Upper lobe of right lung (tissue), 1 donor: ENCODE measurements at places on chromosomes 5 and 9.

DNA sequence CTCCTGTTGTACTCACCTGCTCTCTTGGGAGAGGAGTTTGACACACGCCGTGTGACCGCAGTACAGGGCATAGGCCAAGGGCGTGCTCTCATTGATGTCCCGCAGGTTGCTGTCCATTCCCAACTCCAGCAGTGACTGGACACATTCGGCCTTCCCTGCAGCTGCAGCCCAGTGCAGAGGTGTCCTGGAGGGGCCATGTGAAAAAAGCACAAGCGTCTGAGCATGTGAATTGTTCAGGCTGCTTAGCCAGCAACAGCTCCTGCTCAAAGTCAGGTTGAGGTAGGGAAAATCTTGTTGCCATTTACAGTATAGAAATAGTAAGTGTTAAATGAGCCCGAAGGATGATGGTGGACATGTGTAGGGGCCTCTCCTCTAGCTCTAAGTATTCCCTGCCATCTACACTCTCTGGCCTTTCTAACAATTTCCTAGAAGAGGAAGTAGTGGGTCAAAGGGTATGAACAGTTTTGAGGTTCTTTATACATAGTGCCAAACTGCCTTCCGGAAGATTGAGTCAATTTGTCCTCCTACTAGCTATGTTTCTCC lies 116.5 kb downstream of the ANKRD55 start:
- no peak for DNase-seq

DNA sequence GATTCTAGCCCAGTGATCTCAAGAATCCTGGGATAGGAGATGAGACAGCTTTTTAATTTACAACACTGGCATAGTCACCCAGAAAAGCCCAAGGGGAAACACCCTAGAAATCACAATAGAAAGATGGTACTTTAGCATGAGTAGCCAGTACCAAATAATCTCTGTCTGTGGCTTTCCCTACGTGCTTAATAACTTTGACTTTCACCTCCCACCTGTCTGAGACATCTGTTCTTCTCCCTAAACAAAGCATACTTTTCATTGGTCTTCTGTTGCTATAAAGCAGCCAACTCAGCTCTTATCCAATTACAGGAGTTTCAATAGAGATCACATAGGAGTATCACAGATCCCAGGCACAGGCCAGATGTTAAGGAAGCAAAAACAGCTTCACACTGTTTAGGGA lies 10.4 kb downstream of the MARCHF3 start:
- DNase-seq: no peak

DNA sequence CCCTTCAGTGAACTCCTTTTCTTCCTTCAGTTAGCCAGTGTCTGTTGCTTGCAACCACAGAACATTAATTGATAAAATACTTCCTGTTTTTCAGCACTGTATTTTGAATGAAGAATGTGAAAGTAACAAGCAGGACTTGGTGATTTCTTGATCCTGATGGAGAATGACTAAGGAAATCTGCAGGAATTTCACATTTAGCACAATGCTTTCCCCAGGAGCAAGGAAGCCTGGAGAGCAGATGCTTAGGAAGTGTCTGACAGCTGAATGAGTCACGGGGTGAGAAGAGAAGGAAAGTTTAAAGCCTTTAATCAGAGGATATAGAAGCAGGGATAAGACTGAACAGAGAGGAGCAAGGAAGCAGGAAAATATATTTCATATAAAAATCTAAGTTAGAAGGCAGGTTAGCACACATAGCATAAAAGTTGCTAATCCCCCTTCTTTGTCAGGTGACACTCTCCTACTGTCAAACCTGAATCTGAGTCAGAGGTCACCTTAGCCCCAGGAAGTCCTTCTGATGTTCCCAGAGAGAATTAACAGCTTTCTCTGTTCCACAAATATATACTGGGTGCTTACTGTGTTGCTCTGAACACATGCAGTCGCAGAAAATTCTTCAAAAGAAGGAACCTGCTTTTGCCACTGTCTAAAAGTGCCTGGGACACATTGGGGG lies 59.7 kb downstream of the GNA14 start:
- DNase-seq: no peak

DNA sequence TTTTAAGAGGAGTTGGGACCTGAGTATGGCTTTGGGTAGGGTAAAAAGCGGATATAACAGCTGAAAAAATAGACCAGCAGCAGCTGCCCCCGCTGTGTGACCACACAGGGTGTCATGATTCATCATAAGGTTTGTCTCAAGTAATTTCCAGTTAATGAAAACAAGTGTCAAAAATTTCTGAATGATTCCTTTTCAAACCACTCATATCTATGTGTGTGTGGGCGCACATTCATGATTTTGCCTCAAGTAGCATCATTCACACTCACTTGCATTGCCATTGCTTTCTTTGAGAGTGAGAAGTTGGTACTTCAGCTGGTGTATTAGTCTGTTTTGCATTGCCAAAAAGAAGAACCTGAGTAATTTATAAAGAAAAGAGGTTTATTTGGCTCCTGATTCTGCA lies 12.1 kb upstream of the TNFAIP8 start:
- DNase-seq: no peak
